NCI-H510A (cell line): ENCODE measurements at places on chromosomes 3 and 15.

- no peak for DNase-seq
Measured at GRCh38 chr15:98548139-98548971, 100.0 kb upstream of the IGF1R start.

GRCh38 chr3:113058188-113058587 is 67.4 kb downstream of the GTPBP8 start:
- DNase-seq, result no peak

- DNase-seq, result no peak
Measured at GRCh38 chr15:96442076-96442475, 111.6 kb downstream of the NR2F2 start.

DNA sequence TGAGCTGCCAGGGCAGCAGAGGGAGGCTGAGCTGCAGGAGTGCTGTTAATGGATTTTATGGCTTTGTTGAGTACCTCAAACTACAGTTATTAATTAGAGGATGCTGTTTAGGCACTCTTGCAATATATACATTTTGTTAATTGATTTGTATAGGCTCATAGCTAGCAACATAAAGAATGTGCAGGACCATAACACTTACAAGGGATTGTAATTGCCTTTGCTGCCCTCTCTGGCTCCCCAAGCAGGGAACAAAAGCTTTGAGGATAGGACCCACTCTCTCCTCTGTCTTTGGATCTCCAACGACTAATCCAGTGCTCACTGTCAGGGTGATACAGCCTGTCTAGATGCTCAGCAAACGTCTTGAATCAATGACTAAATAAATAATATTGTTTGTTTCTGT is 1.2 kb upstream of the CLSTN2 start:
- no peak for DNase-seq
